SK-N-SH (cell line): ENCODE measurements at places on chromosomes 11 and 22. TPM values are rescaled to one million over a fixed set of nuclear protein-coding genes. Genes with fewer than 3 reads are reported as not detected.
A peak's percentile ranks its signal among the peaks of the same experiment; 100 is the strongest.

DNA sequence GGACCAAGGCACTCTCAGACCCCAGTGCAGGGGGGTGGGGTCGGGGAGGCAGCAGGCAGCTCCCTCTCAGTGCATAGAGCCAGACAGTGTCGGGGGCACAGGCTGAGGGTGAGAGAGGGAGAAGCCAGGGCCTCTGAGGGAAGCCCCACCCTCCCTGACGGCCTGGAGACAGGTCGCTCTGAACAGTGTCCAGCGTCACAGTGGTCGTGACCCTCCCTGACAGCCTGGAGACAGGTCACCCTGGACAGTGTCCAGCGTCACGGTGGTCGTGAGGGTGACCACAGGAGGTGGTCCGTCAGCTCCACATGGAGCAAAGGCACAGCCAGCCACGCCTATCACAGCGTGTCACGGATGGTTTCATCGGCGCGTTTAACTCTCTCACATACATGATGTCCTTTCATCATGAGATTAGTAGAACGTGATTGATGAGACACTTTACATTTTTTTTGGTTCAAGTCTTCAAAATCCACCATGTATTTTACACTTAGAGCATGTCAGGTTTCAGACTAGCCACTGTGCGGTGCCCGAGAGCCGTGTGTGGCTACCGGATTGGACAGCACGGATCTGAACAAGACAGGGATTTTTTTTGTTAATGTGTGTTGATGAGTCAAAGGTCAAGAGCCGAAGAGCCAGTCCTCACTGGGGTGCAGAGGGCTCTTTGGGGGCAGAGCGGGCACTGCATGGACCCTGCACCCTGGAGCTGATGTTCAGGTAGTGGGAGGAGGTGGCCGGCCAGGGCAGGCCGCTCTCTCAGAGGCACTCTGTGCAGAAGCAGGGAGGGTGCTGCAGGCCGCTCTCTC lies 23.9 kb upstream of the PANX2 start:
- peak; percentile 81 for DNase-seq

C11orf65 gene
- polyA plus RNA-seq, result 0.07 and 0.29 TPM in 2 replicates

KCNJ1 gene
- 0.03 TPM in 1 of 2 replicates, not detected in the other for polyA plus RNA-seq

- no peak for DNase-seq
These were observed 37.4 kb downstream of the PAK1 start for GRCh38 chr11:77436506-77436905.
